ENCODE measurements at places on chromosomes 5 and 9.

GRCh38 chr5:160787240-160787639, 64.8 kb downstream of the ATP10B start:
- DNase-seq = peak; percentile 8

DNA sequence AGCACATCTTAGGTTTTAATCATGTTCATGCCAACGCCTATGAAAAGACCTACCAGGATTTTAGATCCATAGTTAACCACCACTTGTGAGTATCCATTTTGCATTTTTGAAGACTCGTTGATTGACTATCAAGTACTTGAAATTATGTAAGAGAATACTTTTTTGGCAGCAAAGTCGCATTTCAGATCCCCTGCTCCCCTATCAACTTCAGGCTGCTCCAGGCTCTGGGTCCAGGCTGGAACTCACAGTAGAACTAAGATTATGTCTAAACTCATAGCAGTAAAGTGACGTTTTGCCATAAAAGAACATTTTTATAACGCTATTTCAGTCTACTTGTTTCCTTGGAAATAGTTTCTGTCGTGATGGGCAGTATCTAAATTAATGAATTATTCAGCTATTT, 267.7 kb downstream of the FANCC start:
- no peak for DNase-seq

- peak; percentile 74 for DNase-seq
Measured at GRCh38 chr9:35114113-35114839, 1.4 kb downstream of the ATOSB start.

GRCh38 chr9:112869041-112869529, 21.6 kb downstream of the SLC46A2 start:
- DNase-seq = no peak

DNA sequence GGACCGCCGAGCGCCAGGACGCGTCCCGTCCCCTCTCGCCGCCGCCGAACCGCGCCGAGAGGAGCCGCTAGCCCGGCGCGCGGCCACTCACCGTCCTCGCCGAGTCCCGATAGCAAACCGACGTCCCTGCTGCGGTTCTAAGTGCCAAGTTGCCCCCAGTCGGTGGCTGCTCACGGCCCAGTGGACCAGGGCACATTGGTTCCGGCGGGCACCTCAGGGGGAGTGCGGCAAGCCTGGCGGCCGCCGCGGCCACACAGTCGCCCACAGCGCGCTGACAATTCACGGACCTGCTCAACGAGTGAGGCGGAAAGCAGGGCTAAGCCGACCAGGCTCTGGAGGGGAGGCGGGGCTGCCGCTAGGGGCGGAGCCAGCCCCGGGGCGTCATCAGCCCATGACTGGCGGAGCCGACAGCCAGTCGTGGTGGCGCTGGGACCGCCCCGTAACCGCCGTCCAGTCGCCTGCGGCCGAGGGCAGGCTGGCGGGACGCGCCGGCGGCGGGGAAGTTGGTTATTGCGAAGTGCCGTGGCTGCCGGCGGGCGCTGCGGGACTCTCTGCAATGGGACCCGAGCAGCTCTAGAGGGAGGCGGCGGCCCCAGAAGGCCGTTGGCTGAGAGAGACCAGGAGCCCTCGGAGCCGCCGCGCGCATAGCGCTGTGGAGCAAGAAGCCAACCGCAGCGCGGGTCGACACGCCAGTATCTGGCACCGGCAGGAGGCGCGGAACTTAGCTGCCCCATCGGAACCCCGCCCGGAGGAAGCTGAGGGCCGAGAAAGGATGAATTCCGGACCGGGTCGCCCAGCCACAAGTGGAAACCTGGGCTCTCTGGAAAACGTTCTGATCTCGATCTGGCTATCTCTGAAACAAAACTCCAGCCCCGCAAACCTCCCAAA, at the start of gene MARCHF3:
TSS of gene MARCHF3 (minus strand) at position 300 of the 888 bp plus-strand sequence. CDS start 112,387 bp downstream, outside the sequence.
- DNase-seq = peak; percentile 96

DNA sequence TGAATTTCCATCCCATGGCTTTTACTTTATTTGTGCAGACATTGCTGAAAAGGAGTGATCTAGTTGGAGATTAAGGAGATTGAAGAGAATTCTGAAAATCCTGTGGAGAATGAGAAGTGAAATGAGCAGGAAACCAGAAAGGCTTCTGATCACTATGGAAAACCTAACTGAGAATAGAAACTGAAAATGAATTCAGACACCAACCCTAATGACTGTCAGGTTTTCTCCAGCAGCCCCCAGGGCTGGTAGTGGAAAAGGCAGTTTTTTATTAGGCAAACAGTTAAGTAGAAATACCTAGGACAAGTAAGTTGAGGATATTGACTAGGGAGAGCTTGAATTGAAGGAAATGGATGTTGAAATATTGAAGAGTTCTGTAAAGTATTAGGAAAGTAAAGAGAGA, 14.7 kb upstream of the ARRDC3 start:
- DNase-seq = no peak

- DNase-seq = peak; percentile 54
Measured at GRCh38 chr9:128068386-128069205, 564 bp downstream of the SLC25A25 start.

- DNase-seq = no peak
Measured at GRCh38 chr9:83200531-83200930, 137.6 kb upstream of the RASEF start.

- no peak for DNase-seq
Measured at GRCh38 chr5:67802766-67803165, 412.8 kb upstream of the PIK3R1 start.

GRCh38 chr5:55923177-55923771, 71.5 kb downstream of the IL6ST start:
- no peak for DNase-seq

GRCh38 chr5:161966564-161966963, 101.0 kb upstream of the GABRG2 start:
- peak; percentile 7 for DNase-seq

DNA sequence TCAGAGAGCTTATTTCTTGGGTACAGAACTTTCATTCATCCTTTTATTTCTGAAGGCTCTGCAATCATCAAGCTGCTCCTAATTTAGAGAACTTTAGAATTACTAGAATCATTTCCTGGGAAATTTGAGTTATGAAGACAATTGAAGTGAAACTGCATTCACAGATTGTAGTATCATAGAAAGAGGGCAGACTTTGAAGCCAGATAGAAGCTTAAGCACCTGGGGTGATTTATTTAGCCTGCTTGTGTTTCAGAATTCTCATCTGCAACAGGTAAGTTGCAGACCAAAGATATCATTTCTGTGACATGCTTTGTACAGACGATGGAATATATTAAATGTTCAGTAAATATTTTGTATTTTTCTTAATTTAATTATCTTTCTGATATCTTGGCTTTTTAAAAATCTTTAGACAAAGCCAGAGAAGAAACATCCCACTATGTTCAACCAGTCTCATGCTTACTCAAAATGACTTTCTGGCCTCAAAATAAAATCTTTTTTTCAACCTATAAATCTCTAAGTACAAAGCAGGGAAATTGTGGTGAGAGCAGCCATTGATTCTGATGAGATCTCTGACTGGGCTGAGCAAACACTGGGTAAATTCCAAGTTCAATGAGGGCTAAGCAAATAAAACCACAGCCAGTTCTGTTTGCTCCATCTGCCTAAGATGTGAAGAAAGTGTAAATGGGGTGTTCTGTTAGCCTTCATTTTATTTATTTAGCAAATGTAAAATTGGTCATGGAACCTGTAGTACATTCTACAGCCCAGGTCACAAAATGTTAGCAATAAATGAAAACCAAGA, 264.7 kb upstream of the CCNG1 start:
- DNase-seq = no peak

DNA sequence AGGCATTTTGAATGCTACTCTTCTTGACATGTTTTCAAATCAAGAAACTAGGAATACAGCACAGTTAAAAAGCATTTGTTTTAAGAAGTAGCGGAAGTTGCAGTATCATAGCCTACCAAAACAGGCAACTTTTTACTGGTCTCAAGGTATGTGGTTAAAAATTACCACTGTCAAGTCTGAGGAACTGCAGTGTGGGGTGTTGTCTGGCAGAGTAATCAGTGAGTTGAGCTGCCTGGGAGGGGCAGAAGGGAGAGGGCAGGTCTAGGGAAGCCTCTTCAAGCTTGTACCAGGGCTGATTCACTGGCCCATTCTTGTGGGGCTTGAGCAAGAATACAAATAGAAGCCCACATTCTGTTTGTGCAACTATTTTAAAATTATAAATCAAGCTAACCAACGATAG, 42.4 kb upstream of the SV2C start:
- DNase-seq = no peak

DNA sequence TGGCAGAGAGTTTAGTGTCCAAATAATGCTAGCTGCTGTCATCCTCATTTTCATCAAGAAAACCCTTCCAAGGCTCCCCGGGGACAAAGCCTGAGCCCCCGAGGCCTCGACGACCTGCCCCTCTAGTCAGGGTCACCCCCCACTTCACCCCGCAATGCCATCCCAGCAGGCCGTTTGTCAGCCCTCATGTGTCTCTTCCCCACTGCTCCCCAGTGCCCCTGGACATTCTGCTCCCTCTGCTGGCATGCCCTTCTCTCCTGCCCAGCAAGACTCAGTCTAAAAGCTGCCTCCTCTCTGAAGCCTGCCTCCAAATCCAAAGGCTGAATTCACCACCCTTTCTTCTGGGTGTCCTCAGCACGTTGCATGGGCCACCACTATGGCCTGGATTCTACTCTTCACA, 59.3 kb downstream of the PAX5 start:
- DNase-seq = no peak

DNA sequence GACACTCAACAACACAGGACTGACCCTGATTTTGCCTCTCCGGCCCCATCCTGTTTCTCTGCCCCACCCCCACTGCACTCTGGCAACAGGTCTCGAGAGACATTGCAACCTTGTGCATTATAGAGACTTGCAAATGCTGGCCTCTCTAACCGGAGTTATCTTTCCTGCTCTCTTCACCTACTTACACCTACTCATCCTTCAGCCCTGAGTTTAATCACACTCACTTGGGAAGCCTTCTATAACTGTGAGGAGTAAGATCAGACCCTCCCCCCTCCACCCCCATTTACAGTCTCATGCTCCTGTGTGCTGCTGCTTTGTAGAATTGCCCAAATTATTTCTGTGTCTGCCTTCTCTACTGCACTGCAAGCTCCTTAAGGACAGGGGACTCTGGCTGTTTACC, 42.8 kb downstream of the WWC1 start:
- DNase-seq = no peak

DNA sequence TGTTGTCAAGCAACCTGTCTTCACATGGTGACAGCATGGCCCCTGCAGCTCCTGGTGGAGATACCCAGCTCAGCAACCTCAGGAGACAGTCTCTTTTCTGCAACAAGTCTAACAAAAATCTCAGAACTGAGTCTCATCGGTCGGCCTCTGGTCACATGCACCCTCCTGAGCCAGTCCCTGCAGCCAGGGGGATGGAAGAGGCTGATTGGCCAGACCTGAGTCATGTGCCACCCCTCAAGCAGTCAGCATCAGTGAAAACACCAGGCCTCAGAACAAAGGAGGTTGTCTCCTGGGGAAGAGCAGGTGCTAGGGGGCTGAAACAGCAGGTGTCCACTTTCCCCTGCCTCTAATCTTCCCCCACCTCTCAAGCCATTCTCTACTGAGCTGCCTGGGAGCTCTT, 54.4 kb downstream of the SMIM23 start:
- DNase-seq = peak; percentile 37

- no peak for DNase-seq
Measured at GRCh38 chr9:129664746-129665388, 580 bp upstream of the PRRX2 start.

GRCh38 chr9:1918108-1918507, 97.0 kb upstream of the SMARCA2 start:
- no peak for DNase-seq

DNA sequence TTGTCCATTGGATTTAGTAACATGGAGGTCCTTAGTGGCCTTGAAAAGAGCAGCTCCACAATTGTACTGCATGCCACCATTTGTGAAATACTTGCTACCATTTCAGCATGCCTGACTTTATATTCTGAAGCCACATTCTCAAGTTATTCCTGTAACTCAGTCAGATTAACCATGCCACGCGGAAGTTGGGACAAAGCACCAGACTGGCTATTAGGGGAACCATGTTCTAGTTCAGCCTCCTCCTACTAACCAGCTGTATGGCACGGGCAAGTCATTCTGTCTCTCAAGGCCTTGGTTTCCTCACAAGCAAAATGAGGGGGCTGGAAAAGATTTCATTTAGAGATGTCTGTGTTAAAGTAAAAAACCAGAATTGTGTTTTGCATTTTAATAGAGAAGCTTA, 418.0 kb downstream of the PLK2 start:
- DNase-seq = no peak

DNA sequence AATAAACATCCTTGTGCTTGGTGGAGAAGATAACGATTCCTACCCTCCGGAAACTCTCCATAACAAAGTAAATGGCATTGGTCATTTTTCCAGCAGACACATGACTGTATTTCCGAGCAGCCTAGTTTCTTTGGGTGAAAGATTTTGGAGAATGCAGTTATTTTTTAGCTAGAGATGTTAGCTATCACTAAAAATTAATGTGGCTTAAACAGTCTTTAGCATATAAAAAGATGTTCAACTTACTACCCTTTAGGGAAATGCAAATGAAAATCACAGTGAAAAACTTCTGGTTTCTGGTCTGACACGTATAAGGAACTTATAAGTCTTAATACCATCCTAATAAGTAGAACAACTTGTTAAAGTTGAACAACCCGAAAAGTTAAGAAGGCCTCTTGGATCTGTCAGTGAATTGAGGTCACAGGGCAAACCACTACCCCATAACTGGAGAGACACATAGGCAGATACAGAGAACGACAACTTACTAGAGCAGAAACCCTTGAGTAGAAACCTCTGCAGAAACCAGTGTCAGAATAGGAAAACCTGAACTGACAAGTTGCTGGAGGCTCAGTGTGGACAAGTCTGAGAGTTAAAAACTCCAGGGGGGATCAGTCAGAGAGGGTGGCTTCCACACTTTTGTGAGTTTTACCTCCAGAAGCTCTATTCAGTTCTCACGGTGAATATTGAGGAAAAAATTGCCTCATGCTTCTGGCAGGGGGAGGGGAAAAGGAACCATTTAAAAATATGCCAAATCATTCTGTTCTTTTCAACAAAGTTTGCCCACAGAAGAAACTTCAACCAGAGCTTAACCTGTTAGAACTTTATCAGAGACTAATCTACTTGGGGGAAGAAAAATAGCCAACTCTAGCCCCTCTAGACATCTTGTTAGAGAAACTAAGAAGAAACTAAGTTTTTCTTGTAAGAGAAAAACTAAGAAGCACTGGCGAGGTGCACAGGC, 325.2 kb upstream of the RPS23 start:
- no peak for DNase-seq

- no peak for DNase-seq
Measured at GRCh38 chr5:108255468-108255867, 126.4 kb downstream of the FBXL17 start.

DNA sequence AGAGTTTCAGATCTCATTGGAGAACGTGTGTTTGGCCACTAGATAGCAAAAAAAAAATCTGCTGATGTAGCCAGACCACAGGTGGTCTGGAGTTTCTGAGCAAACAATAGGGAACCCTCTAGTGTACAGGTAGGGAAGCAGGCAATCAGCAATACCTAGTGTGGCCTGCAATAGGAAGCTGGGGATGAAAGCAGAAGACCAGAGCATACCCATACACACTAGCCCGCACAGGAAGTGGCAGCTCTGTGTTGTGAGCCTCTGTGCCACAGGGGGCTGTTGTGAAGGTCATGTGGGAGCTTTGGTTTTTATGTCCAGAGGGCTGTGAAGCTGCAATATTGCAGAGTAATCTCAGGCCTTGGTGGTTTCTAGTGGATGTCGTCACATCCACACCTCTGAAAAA, 81.2 kb downstream of the MTAP start:
- DNase-seq = peak; percentile 19

- no peak for DNase-seq
Measured at GRCh38 chr5:160461378-160461777, 39.7 kb downstream of the PTTG1 start.

Measured in OCI-LY7 (cell line).